Mesendoderm (in vitro differentiated cells): ENCODE measurements at places on chromosomes 13 and 19.

GRCh38 chr13:102650444-102650843 is 44.4 kb downstream of the METTL21C start:
- DNase-seq = no peak

DNA sequence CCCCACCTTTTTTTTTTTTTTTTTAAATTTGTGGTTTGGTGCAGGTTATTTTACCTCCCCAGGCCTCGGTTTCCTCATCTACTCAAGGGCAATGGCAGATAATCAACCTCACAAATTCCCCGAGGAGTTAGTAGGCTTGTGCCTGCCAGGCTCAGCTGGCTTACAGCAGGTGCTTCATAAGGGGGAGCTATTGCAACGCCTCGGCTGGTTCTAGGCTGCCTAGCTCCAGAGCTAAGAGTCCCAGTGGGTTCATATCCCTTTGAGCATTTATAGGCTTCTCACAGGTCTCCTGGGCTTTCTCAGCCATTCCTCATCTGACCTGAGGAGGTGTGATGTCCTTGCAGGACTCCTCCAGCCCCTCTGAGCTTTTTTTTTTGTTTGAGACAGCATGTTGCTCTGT is 10.6 kb downstream of the BCKDHA start:
- DNase-seq = peak; percentile 59

- no peak for DNase-seq
These were observed 370.7 kb downstream of the COG6 start for GRCh38 chr13:40026174-40026585.

GRCh38 chr19:12834976-12835757 is 788 bp upstream of the RTBDN start:
- peak; percentile 52 for DNase-seq

DNA sequence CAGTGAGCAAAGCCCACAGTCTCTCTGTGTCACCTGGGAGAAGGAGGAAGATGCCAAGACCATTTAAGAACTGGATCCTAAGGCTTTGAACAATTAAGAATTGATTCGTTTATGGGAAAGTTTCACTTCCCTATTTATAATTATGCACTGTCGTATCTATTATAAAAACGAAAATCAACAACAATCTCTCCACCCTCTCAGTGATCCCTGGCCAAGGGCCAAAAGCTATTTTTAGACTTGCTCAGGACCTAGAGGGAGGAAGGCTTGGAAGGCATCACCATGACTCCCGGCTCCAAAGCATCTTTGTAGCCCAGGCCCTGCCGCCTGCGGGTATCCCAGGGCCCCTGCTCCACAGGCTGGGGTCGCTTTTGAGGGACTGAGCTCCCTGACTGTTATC is 1.3 kb downstream of the RHPN2 start:
- no peak for DNase-seq

GRCh38 chr19:51272183-51272810 is 21.4 kb downstream of the SIGLECL1 start:
- no peak for DNase-seq

DNA sequence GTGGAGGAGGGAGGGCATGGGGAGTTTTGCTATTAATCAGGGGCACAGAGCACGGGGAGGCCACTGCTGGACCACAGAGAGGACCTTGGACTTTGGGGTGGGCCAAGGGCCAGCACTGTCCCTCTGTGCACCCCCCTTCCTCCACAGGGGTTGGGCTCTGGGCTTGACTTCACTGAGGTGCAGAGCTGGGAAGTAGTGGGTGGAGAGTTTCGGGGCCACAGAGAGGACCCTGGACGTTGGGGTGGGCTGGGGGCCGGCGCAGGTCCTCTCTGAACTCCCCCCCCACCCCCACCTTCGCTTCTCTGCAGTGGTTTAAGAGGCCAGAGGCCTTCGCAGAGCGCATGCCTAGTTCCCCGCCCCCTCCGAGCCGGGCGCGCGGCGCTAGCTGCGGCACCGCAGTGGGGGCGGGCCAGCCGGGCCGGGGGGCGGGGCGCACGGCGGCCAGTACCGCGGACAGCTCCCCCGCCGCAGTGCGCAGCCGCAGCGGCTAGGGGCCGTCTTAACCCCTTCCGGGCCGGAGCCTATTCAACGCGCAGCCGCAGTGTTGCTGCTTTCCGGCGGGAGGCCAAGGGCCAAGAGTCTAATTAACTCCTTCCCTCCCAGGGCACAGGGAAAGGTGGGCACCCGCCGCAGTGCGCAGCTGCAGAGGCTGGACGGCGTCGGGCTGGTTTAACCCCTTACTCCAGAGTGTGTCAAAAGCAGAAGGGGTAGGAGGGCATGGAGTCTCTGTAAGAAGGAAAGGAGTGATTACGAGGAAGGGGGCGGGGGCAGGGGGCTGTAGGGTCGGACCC is 3.7 kb downstream of the KCNC3 start:
- DNase-seq = peak; percentile 96

- no peak for DNase-seq
These were observed 23.5 kb upstream of the MYDGF start for GRCh38 chr19:4693471-4694121.

GRCh38 chr19:41811036-41811435 is 14.6 kb downstream of the CEACAM3 start:
- no peak for DNase-seq

DNA sequence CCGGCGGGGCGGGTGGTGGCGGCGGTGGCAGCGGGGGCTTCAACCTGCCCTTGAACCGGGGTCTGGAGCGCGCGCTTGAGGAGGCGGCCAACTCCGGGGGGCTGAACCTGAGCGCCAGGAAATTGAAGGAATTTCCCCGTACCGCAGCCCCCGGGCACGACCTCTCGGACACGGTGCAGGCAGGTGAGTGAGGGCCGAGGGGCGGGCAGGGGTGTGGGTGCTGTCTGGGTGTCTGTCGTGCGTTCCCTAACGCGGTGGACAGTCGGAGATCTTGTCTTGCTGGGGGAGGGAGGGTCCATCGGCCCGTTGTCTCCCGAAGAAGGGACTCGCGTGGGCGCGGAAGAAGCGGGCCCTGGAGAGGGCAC is 533 bp downstream of the LRCH1 start:
- peak; percentile 34 for DNase-seq

- DNase-seq = peak; percentile 93
These were observed 11.8 kb downstream of the CCDC97 start for GRCh38 chr19:41321600-41322270.

GRCh38 chr13:26054896-26055295 is 3.1 kb upstream of the SHISA2 start:
- no peak for DNase-seq

DNA sequence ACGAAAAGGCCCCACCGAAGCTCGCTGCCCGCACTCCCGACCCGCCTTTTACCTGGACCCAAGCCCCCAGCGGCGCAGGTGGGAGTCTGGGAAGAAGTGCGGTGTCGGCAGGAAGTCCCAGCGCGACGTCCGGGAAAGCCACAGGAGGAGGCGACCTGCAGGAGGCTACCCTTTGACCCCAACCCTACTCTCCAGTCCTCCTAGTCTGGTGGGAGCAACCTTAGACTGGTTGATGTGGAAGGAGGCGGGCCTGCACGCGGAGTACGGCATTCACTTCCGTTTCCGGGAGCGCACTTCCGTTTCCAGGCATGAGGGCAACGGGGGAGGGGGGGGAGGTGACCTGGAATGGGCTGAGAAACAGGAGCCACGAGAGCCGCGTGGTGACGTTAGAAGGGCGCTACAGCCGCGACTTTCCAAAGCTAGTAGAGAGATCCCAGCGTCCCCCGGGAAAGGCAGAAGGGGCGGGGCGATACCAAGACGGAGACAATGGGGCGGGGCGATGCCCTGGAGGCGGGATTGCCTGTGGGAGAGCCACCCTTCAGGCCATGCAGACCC is 28.5 kb downstream of the ZNF266 start:
- DNase-seq = no peak

GRCh38 chr19:3722443-3723109 is 14.4 kb downstream of the TJP3 start:
- peak; percentile 78 for DNase-seq

DNA sequence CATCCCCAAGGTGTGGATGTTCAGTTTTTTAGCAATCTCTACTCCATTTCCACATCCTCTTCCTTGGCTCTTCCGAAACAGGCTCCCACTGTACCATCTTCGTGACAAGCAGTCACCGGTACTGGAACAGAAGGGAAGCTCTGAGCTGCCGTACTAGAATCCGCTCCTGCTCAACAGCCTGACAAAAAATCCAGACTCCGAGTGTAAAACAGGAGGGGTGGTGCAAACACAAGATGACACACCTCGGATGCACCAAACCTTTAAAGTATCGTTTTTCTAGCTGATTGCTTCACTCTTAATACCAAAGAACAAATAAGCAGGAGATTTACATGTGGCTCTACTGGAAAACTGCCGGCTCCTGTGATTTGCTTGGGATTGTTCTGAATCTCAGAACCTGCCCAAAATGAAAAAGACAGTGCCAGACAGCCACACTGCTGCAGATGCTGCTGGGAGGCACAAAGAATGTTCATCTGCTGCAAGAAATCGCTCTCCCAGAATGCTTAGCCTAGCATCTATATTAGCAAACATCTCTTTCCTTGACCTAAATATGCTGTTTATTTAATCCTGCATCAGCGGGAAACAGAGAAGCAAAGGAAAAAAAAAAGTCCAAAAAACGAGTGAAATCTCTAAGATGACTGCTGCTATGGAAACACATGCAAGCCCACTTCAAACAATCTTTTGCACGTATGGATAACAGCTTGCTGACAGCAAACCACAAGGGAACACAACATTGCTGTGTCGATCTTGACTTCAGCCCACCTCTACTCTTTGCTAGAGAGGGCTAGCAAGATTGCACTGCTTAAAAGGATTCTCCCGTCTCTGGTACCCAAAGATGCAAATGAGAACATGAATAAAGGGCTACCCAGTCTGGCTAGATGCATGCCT is 38.0 kb upstream of the DOCK9 start:
- DNase-seq = no peak

- peak; percentile 75 for DNase-seq
These were observed 30.7 kb downstream of the LMO7 start for GRCh38 chr13:75666646-75667351.

- DNase-seq = no peak
These were observed 63.9 kb downstream of the LHFPL6 start for GRCh38 chr13:39538816-39539790.

- no peak for DNase-seq
These were observed 3.8 kb downstream of the WBP4 start for GRCh38 chr13:41065078-41065477.

GRCh38 chr13:32723987-32724386 is 137.7 kb downstream of the PDS5B start:
- DNase-seq = no peak

DNA sequence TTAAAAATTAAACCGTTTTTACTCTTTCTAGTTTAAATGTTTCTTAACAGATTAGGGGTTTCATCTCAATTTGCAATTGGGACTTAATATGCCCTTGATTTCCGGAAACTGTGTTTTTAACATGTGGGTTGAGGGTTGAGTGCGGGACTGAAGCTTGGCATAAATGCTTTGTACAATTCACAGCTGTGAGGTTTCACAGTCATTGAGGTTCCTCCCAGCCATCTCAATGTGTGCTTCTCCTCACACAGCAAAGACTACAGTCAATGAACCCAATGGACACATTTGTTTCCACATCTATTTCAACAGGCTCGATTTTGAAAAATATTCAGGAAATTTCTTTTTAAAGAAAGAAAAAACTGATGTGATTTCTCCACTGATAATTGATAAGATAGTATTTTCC is 328.6 kb downstream of the TBC1D4 start:
- no peak for DNase-seq

GRCh38 chr19:32519023-32519422 is 62.0 kb upstream of the PDCD5 start:
- no peak for DNase-seq

DNA sequence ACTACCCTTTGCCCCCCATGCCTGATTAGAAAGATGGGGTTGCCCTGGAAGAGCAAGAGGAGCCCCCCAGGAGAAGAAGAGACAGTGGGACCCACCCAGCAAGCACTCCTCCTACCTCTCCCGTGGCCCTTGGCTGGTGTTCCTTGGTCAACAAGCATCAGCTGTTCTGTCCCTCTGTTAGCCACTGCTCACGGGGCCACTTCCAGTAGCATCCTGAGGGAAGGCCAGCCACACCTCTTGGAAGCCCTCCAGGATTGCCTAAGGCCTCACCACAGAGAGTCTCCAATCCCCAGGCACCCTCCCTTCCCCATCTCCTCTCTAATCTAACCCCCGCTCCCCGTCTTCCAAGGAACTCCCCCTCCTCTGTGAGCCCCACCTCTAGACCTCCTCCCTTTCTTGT is 15.1 kb upstream of the DPP9 start:
- DNase-seq = no peak

- DNase-seq = peak; percentile 61
These were observed at the start of gene FAM124A for GRCh38 chr13:51222037-51222685. TSS of gene FAM124A (plus strand) at chr13:51222398. CDS start at chr13:51222502, 104 bp downstream.

GRCh38 chr19:35307931-35308330 is 16.0 kb downstream of the MAG start:
- no peak for DNase-seq

GRCh38 chr19:30877661-30878113 is 471.5 kb downstream of the TSHZ3 start:
- DNase-seq = no peak

- peak; percentile 79 for DNase-seq
These were observed 36.3 kb upstream of the SLC10A2 start for GRCh38 chr13:103102482-103102881.

GRCh38 chr13:30004204-30004603 is 153.8 kb upstream of the UBL3 start:
- no peak for DNase-seq

GRCh38 chr13:49302817-49303216 is 55.1 kb downstream of the CDADC1 start:
- DNase-seq = no peak

GRCh38 chr19:51520728-51521127 is 10.7 kb downstream of the SIGLEC6 start:
- no peak for DNase-seq

- DNase-seq = no peak
These were observed 2.8 kb upstream of the AZU1 start for GRCh38 chr19:824885-825284.

DNA sequence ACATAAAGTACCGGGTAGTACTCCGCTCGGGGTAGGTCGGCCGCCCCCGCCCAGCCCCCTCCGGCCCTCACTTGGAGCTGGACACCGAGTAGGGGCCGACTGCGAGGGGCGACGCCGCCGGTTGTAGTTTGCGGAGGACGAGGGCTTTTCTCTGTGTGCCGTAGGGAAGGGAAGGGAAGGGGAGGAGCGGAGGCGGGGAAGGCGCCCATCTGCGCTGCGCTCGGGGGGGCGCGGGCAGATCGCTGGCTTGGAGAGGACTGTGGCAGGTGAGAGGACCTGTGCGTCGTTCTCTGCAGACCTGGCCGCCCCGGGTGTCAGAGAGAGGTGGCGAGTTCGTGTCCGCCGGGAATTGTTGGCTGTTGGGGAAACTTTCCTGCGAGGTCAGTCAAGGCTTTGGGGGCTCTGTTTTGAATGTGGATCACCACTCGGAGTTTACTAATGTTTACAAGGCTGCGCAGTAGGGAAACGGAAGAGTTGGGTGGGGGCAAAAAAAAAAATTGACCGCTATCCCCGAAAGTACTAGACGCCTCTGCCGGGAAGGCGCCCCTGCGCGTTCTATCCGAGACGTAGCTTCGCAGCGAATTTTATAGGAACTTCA is 1.4 kb downstream of the ING1 start:
- DNase-seq = peak; percentile 79

- DNase-seq = peak; percentile 95
These were observed 29.6 kb upstream of the CALM3 start for GRCh38 chr19:46571495-46571894.

GRCh38 chr13:43981091-43981490 is 101.4 kb downstream of the LACC1 start:
- peak; percentile 76 for DNase-seq
